Endodermal cell (in vitro differentiated cells): ENCODE measurements at places on chromosomes 2 and 18. TPM values are rescaled to one million over a fixed set of nuclear protein-coding genes. Genes with fewer than 3 reads are reported as not detected.

- no peak for DNase-seq
Observed at GRCh38 chr2:48209214-48209885, 303.1 kb upstream of the FBXO11 start.

The PMAIP1 gene
- total RNA-seq = 23.2 to 60.1 TPM (median 56.6 TPM) in 3 replicates

GRCh38 chr2:231709981-231710798 is 1.9 kb downstream of the PTMA start:
- DNase-seq = peak; percentile 93

The OSR1 gene
- total RNA-seq = 0.29 TPM in 1 of 2 replicates, not detected in the other

DNA sequence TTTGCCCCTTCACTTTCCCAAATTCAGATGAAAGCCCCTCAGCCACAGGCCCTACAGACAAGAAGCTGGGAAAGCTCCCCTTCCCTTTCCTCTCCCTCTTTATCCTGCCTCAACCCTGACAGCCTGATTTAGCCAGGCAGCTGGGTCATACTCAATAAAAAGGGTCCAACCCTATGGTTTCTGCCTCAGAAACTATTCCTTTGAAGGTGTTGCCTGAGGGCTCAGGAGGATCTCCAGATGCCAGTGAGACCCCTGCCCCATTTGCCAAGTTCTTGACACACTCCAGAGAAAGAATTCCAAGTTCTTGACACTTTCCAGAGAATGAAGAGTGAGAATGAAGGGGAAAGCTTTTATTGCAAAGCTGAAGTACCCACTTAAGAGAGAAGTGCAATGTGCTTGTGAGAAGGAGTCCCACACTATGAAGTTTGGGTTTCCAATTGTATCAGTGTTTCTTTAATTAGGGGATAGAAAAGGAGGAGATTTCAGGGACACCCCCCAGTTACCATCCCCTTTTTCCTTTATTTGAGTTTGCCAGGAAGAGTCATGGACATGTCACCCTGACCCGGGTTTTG is 576.2 kb downstream of the METTL4 start:
- no peak for DNase-seq

DNA sequence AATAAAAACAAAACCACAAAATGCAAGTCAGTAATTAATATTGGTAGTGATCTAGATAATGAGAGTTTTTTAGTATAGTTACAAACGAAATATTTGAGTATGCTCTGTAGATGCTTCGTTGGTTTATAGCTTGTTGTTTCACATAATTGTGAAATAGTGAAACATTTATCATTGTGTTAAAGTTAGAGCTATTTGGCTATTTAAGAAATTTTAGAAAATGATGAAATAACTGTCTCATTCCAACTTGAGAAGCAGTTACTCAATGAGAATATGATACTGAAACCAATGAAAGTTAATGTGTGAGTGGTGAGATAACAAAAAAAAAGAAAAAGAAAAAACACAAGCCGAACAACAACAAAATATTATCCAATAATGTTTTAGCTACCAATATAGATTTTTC is 475.6 kb upstream of the ZEB2 start:
- DNase-seq = no peak

DNA sequence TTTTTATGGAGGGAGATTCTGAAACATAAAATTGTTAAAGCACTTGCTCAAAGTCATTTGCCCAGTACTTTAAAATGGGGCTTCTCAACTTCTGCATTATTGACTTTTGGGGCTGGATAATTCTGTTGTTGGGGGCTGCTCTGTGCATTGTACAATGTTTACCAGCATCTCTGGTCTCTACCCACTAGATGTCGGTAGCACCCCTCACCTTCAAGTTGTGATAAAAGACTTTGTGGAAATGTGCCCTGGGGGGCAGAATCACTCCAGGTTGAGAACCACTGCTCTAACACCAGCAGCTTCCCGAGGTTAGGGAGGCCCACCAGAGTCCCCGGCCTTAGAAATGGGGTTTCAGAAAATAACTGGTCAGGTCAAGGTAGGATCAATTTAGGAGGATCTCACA is 26.8 kb upstream of the CUL3 start:
- DNase-seq = no peak

The TNFRSF11A gene
- total RNA-seq = 10.0 and 13.7 TPM in 2 replicates

GRCh38 chr18:44325903-44326635 is 354.6 kb upstream of the SETBP1 start:
- peak; percentile 90 for DNase-seq

DNA sequence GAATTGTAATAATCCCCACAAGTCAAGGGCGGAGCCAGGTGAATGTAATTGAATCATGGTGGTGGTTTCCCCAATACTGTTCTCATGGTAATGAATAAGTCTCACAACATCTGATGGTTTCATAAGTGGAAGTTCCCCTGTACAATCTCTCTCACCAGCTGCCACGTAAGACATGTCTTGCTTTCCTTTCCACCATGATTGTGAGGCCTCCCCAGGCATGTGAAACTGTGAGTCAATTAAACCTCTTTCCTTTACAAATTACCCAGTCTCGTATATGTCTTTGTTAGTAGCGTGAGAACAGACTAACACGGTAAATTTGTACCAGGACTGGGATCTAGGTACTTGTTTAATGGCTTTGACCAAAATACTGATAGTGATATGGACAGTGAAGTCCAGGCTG is 744.3 kb upstream of the REG3G start:
- DNase-seq = no peak

GRCh38 chr2:28401411-28401810 is 8.8 kb downstream of the FOSL2 start:
- no peak for DNase-seq

DNA sequence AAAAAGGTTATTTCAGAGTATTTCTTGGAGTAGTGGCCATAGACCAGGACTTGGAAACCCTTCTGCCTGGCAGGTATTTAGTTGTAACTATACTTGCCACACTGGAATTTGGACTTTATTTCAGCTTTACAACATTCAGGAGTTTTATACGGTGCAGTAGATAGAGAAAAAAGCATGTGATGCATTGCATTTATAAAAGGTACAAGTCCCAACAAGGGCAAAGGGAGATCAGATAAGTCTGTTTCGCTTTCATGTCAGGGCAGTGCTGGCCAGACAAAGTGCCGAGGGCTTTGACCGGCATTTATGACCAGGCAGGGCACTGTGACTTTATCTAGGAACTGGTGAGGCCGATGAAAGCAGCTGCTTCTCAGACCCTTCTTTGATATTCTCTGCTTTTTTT is 145.4 kb downstream of the RTN4 start:
- DNase-seq = no peak

DNA sequence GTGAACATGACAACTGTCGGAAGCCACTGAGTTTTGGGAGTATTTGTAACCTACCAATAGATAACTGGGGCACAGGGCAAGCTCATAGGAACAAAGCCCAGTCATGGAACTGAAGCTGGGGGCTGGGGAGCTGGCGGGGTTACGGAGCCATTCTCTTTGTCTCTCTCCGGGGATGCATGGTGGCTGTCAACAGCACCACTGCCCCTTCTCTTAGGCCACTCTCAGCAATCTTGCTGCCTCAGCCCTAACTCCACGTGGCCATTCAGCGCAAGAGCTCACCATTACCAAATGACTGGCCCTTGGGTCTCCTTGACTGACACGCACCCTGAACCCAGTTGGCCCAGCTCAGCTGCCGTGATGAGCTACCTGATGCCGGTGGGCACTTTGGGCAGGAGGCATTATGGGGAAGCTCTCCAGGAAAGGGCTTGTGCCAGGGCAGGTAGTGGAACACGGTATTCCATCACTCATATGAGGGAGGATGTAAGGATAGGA is 33.6 kb upstream of the ODC1 start:
- peak; percentile 38 for DNase-seq

The PLCD4 gene
- total RNA-seq = 0.07 and 0.26 TPM in 2 replicates

GRCh38 chr2:38375696-38376345 is 1.3 kb downstream of the ATL2 start:
- DNase-seq = no peak

The SLC30A3 gene
- 1.0 and 1.5 TPM in 2 replicates for total RNA-seq

The CRYGD gene
- total RNA-seq = 2.2 and 3.3 TPM in 2 replicates

DNA sequence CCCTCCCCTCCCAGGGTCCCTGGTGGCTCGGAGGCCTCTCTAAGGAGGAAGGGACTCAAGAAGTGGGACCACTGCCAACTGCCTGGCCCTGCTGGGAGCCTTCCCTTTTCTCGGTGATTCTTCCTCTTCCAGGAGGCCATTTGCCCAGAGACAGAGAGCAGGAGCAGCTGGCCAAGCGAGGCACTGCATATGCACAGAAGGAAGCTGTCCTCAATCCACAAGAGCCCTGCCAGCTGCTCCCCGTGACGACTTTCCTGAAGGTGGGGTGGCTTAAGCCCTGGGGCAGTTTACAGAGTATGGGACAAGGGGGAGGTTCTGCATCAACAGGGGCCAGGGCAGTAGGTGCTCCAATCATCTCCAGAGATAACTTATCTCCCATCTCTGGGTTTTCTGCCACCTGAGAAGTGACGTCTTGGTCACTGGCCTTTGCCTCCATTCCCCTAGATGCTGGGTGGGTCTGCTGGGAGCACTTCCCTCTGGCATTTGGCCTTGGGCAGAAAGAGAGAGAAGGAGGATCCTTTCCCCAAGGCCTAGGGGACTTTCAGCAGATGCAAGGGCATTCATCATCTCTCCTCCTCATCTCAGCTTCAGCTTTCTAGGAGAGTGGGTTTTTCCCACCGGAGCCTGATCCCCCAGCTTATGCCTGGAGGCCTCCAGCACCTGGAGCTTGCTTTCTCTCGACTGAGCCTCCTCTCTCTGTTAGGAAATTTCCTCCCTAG is 28.5 kb downstream of the CIB4 start:
- no peak for DNase-seq

The FAP gene
- not detected in 3 replicates for total RNA-seq

DNA sequence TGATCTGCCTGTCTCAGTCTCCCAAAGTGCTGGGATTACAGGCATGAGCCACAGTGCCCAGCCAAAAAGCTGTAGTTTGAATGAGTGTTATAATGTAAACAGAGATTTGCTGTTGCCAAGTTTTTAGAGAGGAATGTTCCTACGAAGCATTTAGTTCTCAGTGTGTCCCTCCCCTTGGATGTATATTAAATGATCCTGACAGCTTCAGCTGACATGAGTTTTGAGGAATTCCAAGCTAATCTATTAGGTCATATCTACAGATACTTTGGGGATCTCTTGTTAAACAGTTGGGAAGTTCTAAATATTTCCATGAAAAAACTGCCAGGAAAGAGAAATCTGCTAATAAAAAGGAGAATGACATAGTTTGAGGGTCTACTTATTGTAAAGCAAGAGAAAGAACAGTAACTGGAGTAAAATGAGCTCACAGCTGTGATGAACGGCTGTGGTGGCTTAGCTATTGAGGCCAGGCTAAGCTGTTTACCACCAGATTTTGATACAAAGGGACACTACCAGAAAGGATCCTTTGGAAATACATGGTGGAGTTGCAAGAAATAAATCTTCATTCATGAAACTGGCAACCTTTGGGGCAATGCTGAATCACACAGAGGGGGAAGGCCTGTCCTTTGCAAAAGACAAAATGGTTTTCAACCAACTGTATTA is 2.6 kb upstream of the STON1 start:
- DNase-seq = no peak

DNA sequence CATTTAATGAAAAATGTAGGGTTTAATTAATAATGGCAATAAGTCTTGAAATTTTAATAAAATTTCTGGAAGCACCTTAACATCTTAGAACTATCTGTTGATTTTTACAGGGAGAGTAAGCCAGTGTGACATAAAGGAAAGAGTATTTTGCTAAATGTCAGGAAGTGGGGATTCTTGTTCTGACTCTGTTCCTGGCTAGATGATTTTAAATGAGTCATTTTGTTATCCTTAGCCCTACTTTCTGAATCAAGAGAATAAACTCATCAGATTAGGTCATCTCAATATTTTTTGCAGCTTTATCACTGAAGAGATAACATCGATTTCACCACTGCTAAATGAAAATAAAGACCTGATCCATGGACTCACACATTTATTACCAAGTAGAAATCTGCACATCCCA is 377.5 kb upstream of the CYRIA start:
- no peak for DNase-seq

The PDE1A gene
- total RNA-seq = 0.23 and 0.31 TPM in 2 replicates

DNA sequence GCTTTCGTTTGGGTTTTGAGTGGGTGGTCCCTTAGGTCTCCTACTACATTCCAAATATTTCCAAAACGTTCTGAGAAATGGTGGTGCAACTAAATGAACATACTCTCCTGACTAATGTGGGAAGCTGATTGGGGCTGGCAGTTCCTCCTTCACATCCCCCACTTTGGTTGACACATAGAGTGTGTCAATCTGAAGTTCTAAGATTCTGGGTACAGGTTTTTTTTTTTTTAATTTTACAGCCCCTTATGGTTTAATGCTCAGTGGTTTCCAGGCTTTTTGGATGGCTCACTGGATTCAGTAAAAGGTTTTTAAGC is 58.4 kb upstream of the ITGB6 start:
- no peak for DNase-seq

- no peak for DNase-seq
Observed at GRCh38 chr18:54323561-54323960, 34.1 kb downstream of the STARD6 start.

The PSMA8 gene
- total RNA-seq = not detected in 3 replicates

GRCh38 chr2:213251618-213252017 is 32.6 kb upstream of the SPAG16 start:
- DNase-seq = no peak

GRCh38 chr2:237465515-237466148 is 21.4 kb upstream of the MLPH start:
- DNase-seq = no peak

- DNase-seq = peak; percentile 69
Observed at GRCh38 chr2:27303093-27304025, 4.9 kb downstream of the UCN start.

The CAVIN2 gene
- total RNA-seq = not detected in 3 replicates

The TMEM178A gene
- total RNA-seq = 7.4 to 12.5 TPM (median 8.8 TPM) in 3 replicates

GRCh38 chr2:121028577-121028976 is 256.4 kb downstream of the TFCP2L1 start:
- DNase-seq = no peak

The CCDC68 gene
- total RNA-seq = 0.33 to 1.5 TPM (median 0.80 TPM) in 3 replicates

DNA sequence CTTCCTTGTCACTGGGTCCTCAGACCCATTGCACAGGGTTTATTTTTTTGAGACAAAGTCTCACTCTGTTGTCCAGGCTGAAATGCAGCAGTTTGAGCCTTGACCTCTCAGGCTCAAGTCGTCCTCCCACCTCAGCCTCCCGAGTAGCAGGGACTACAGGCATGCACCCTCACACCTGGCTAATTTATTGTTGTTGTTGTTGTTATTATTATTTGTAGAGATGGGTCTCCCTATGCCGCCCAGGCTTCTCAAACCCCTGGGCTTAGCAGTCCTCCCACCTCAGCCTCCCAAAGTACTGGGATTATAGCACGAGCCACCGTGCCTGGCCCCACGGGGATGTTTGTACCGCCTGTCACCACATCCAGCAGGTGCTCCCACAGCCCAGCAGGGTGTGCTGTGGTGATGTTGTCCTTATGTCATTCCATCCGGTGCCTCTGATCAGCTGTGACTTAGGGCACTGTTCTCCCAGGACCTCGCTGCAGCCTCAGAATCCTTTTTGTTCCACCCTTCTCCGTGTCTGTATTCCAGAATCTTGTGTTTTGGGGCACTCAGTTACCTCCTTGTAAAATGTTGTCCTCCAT is 182.3 kb downstream of the INO80D start:
- peak; percentile 83 for DNase-seq
